Activated naive CD4-positive, alpha-beta T cell treated with anti-CD3 and anti-CD28 coated beads, Interleukin-2, amount 50 U/mL, for 72 hours (primary cell): ENCODE measurements at places on chromosomes 6 and 20. TPM values are rescaled to one million over a fixed set of nuclear protein-coding genes. Genes with fewer than 3 reads are reported as not detected.

DNA sequence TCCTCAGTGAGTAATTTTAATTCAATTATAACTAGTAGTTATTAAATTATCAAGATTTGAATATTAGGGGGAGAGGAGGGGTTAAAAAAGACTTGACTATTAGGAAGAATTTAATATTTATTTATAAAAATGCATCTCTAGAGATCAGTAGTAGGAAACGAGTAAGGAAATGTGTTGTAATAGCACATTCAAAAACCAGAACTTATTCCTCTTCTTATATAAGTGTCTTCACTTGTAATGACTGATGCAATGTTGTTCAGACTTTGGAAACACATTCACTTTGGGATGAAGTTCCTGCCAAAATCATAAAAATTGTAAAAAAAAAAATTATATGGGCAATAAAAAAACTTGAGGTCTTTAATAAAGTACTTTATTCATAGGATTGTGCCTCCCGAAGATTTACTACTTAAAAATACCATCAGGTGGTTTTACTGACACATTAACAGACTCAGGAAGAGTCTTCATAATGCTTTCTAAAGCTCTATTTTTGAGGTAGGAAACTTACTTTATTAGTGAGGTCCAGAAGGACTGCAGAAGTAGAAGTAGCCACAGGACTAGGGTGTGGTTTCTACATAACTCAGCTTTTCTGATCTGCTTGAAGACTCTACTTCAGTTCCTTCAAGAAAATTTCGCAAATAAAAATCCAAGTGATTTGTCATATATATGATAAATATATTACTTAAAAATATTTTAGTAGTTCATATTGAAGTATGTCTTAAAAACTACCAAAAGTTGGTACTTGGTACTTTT, 59.8 kb downstream of the CCDC170 start:
- DNase-seq: no peak

GRCh38 chr6:34333858-34334257, 58.6 kb downstream of the NUDT3 start:
- DNase-seq: no peak

Gene CLPSL2
- 0.74 TPM for total RNA-seq

Gene UBE2C
- 371 TPM for total RNA-seq

Gene ADGRF4
- not detected for total RNA-seq

Gene HLA-DQA2
- total RNA-seq: not detected

Gene HEY2
- not detected for total RNA-seq
